Activated CD8-positive, alpha-beta memory T cell treated with anti-CD3 and anti-CD28 coated beads, Interleukin-2, amount 10 ng/mL, durations not matched to agents 7 days and 5 days (primary cell): ENCODE measurements at places on chromosomes 6 and 20. TPM values are rescaled to one million over a fixed set of nuclear protein-coding genes. Genes with fewer than 3 reads are reported as not detected.

The CST7 gene
- total RNA-seq, result 202 TPM

The PLA2G7 gene
- total RNA-seq, result not detected

GRCh38 chr6:147752689-147753403 is 244.4 kb downstream of the SAMD5 start:
- DNase-seq, result no peak

DNA sequence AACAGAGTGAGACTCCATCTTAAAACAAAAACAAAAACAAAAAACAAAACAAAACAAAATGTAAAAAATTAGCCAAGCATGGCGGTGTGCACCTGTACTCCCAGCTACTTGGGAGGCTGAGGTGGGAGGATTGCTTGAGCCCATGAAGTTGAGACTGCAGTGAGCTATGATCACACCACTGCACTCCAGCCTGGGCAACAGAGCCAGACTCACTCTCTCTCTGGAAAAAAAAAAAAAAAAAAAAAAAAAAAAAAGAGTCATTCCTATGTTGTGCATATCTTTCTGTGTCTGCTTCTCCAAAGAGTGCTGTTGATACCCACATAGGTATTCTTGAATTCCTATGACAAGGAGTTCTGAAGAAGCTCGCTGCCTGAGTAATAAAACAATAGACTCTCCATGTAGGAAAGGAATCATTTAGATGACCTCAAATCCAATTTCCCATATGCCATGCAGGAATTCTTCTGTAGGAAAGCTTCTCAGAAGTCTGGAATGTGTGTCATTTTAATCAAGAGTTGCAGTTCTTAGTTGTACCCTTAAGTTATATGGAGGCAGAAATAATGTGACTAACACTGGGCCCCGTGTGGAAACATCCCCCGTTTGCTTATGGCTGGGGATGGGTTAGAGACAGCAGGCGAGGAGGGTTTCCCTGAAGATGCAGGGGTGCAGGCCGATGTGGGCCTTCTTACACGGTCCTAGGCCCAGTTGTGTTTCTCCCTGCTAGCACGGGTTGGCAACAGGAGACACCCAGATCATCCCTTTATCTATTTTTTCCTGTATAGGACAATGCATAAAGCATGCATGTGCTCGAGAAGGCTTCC is 79.4 kb downstream of the ZDHHC14 start:
- DNase-seq, result no peak

GRCh38 chr6:5997420-5997987 is 9.2 kb downstream of the NRN1 start:
- no peak for DNase-seq
